ENCODE measurements at places on chromosomes 3 and 15.

DNA sequence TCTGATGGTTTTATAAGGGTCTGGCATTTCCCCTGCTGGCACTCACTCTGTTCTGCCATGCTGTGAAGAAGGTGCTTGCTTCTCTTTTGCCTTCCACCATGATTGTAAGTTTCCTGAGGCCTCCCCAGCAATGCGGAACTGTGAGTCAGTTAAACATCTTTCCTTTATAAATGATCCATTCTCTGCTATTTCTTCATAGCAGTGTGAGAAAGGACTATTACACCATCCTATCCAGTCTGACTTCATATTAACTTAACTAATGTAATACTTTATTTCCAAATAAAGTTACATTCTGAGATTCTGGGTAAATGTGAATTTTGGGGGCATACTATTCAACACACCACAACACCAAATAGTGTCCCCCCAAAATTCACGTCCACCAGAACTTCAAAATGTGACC lies 22.2 kb upstream of the MAP3K13 start:
- no peak for DNase-seq

- no peak for DNase-seq
Measured at GRCh38 chr15:69497076-69497475, 44.5 kb downstream of the RPLP1 start.

- DNase-seq: no peak
Measured at GRCh38 chr3:112687211-112687610, 46.3 kb upstream of the CCDC80 start.

DNA sequence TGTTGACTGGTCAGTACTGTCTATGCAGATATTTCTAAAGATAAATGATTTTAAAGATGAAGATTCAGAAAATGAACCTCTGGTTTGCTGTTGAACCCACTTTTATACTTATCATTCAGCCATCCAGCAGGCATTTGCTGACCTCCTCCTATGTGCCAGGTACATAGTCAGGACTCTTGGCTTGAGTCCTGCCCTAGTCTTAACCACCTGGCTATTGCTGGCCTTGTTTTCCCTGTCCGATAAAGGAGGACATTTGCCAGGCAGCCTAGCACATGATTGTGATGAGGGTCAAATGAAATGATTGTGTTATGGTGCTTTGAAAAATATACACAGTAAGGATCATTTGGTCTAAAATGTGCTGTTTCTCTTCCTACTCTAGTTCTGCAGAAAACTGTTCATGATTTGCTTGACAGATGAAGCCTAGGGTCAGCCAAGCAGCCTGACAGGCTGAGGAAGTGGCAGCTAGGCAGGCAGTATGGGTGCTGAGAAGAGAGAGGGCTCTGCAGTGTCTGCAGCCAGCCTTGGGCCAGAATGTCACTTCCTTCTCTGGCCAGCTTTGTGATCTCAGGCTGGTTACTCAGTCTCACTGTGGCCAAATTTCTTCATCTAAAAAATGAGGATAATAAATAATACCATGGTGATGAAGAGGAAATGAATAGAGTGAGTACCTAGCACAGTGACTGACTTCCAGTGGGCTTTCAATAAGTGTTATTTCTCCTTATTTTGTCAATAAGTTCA lies 13.8 kb downstream of the EXOSC7 start:
- DNase-seq: no peak

- DNase-seq: no peak
Measured at GRCh38 chr15:52408823-52409222, 113.2 kb upstream of the MYO5C start.

- peak; percentile 66 for DNase-seq
Measured at GRCh38 chr3:155805802-155806618, at the start of gene C3orf33. TSS of gene C3orf33 (minus strand) at chr3:155806278. CDS start at chr3:155806252, 26 bp downstream.

GRCh38 chr15:63909819-63910437 lies 76.2 kb upstream of the HERC1 start:
- no peak for DNase-seq

- DNase-seq: no peak
Measured at GRCh38 chr3:188327433-188327832, 173.5 kb downstream of the LPP start.

- DNase-seq: no peak
Measured at GRCh38 chr3:138460536-138461205, 26.3 kb downstream of the ESYT3 start.

- peak; percentile 58 for DNase-seq
Measured at GRCh38 chr3:108914774-108915641, 38.7 kb downstream of the GUCA1C start.

- DNase-seq: no peak
Measured at GRCh38 chr3:157573780-157574378, 70.7 kb upstream of the VEPH1 start.

- no peak for DNase-seq
Measured at GRCh38 chr3:118900737-118901525, 133.7 kb downstream of the IGSF11 start.

DNA sequence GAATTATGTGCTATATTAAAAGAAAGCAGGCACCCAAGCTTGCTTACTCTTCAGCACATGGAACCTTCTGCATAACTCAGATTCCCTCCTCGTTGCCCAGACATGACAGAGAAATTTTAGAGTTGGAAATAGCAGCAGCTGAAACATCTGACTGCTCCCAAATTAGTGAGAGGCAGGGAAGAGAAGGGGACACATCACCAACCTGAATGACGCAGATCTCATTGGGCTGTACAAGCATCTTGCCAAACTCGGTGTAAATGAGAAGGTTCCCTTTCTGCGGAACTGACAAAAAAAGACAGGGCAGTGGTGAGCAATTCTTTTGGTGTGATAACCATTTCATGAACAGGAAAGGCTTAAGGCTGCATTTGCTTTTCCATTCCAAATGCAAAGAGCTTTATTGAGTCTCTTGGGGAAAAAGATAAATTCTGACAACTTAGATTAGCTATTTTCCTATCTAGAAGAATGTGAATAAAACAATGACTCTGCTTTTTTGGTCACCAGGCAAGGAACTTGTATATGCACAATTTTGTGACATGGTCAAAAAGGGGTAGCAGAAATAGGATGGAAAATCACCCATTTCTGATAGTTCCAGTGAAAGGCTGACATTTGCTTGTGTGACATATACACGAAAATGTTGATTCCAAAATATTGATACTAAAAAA lies 35.1 kb downstream of the HGD start:
- no peak for DNase-seq

DNA sequence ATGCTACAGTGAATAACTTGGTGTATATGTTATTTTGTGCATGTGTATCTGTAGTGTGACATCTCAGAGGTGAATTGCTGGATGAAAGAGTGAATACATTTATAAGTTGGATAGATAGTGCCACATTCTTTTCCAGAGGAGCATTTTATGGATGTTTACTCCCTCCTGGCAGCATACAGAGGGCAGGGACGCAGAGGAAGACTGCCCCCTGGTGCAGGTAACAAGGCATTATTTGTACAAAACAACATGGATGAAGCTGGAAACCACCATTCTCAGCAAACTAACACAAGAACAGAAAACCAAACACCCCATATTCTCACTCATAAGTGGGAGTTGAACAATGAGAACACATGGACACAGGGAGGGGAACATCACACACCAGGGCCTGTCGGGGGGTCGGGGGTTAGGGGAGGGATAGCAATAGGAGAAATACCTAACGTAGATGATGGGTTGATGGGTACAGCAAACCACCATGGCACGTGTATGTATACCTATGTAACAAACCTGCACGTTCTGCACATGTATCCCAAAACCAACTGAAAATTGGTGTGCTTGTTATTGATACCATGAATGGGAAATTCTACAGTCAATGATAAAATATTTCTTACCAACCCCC lies 57.9 kb upstream of the CTXND1 start:
- DNase-seq: no peak

- no peak for DNase-seq
Measured at GRCh38 chr3:50428007-50428633, 68.8 kb upstream of the TMEM115 start.

DNA sequence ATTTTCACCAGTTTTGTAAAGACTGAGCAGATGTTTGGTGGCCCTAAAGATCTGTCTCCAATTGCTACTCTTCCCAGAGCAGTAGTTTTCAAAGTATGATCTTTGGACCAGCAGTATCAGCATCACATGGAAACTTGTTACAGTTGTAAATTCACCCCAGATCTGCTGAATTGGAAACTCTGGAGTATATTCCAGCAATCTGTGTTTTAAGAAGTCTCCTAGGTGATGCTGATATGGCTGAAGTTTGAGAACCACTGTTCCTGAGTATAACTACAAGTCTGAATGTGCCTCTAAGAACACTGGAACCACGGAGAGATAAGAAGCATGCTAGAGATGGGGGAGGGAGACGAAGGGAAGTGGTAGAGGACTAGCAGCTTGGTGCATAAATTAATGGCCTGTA lies 45.7 kb downstream of the NUDT16 start:
- DNase-seq: no peak

GRCh38 chr3:161941891-161942290 lies 445.3 kb downstream of the OTOL1 start:
- no peak for DNase-seq

DNA sequence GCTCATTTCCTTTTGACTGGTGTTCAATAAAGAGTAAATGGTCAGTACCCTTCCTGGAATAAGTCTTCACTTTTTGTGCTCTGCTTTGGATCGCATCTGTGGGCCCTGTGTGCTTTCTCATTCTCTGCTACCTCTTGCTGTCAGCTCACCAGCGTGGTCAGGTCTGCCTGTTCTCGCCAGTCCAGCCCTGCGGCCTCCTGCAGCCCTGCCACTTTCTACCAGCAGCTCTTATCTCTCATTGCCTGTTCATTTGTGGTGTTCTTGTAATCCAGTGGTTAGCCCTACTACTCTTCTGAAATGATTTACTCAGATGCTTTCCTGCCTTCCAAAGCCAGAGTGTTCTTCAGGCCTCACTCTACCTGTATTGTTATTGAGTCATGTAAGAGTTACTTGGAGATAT lies 54.8 kb downstream of the CHCHD6 start:
- no peak for DNase-seq

DNA sequence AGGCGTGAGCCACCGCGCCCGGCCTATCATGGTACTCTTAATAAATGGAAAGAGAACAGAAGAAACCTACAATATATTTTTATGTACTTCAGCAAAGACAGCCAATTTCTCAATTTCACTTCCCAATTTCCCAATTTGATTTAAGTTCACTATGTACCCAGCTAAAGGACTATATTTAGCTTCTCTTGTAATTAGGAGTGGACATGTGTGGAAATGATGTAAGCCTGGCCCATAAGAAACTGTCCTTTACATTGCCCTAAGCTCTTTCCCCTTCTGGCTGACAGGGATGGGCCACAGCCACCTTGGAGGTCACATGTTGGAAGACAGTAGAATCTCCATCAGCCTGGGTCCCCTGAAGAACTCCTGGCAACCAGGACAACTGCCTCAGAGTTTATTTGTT lies 6.2 kb downstream of the TMEM39A start:
- no peak for DNase-seq

DNA sequence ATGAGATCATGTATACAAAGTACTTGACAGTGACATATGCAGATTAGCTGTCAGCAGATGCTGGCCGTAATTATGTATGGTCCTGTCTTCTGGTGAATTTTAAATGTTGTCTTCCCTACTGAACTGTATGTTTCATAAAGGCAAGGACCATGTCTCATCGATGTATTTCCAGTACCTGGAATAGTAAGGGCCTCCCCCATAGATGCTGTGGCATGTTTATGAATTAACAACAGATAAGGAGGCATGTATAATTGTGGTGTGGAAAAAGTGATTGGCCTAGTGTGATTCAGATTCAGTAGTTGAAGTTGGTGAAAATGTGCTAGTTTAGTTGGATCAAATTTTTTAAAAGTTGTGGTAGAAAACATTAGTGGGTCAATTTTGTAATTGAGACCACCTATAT lies 202.7 kb upstream of the SLC2A2 start:
- no peak for DNase-seq

- DNase-seq: no peak
Measured at GRCh38 chr3:43152649-43153048, 46.8 kb upstream of the POMGNT2 start.

GRCh38 chr3:25973122-25973521 lies 183.2 kb downstream of the OXSM start:
- no peak for DNase-seq

DNA sequence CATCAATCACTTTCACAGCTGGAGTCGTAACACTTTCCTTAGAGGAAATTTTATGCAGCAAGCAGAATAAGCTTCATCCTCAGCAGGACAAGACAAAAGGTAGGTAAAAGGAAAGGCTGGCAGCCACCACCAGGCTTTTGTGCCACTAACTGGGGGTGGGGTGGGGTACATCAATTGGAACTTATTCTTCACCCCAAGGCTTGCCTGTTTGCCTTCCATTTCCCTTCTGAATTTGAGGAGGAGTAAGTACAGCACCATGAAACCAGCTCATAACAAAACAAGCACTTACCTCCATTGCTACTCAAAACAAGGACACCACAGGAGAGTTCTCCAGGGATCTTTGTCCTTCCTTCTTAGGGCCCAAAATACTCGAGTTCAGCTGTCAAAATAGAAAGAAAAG lies 296.8 kb downstream of the ARRDC4 start:
- no peak for DNase-seq

Measured in ureter (tissue), 1 donor.